Muscle of arm (tissue), 14 donors: ENCODE measurements at places on chromosomes 12 and 14.

DNA sequence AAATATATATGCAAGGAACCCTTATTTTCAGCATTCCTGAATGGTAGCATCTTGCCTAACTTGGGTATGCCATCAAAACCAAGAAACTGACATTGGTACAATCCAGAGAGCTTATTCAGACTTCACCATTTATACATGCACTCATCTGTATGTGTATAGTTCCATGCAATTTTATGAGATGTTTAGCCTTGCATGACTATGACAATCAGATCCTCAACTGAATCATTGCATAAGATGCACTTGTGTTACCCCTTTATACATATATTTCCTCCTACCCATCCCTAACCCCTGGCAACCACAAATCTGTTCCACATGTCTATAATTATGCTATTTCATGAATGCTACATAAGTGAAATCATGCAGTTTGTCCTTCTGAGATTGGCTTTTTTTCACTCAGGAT, 37.0 kb upstream of the PPFIBP1 start:
- DNase-seq: no peak

DNA sequence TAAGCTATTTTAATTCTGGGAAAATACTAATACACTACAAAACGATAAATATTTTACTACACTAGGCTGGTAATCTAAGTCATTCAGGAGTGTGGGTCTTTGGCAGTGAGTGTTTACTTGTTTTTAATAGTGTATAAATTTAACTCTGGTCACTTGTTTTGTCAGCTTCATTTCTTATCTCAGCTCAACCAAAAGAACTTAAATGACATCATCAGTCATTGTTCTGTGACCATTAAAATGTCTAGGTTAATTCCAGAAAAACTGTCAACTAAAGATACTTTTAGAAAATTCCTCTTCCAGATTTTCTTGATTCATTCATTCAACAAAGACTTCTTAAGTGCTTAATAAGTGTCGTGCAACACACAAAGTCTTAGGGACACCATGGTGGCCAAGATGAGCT, 102.8 kb downstream of the FOXN3 start:
- DNase-seq: no peak

DNA sequence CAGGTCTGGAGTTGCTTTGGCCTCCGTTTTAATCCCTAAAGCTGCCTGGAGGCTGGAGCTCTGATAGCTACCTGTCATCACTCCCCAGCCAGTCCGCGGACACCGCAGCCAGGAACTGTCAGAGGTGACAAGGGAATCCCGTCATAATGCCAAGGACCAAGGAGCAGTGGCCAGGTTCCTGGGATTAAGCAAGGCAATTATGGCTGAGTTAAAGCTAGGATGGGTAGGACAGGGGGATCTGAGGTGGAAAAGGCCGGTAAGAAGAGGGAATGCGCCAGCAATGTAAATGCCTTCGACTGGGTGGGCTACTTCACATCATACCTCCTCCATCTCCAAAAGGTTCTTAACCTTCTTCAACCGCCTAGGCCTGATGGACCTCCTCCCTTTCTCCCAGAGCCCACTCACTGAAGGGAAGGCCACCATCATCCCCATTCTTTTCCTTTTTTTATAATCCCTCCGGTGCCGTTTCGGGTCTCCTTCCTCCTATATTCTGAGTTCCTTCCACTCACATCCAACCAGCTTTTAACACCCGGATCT, 1.9 kb downstream of the PPP1R3E start:
- peak; percentile 31 for DNase-seq

- DNase-seq: no peak
Observed at GRCh38 chr14:73834261-73834625, 17.4 kb upstream of the PTGR2 start.

- DNase-seq: no peak
Observed at GRCh38 chr14:45906257-45906656, 653.3 kb upstream of the MIS18BP1 start.

DNA sequence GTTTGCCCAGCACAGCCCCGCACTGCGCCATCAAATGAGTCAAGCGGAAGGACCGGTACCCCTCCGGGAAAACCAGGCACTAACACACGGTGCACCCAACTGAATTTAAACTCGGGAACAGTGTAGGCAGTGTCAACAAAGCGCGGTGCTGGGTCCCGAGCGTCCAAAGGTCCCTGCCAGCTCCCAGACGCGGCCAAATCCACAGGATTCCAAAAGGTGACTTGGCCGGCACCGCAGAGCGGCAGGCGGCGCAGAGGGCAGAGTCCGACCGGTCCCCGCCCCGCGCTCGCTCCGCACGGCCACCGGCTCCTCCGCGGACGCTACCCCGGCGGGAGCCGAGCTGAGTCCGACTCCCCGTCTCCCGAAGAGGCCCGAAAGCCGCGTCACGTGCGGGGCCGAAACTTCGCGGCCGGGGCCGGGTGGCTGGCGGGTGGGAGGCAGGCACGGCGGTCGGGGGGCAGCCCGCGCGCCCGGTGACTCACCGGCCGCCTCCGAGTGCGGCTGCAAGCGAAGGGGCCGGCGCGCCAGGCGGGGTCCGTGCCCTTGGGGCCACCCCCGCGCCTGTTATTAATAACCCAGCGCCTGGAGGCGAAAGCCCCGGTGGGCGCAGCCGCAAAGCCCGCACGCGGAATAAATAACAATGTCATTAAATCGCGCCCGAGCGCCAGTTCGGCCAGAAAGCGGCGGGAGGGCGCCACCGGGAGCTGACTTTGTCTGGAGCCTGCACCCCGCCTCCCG, 863 bp downstream of the DENND5B start:
- DNase-seq: peak; percentile 48

DNA sequence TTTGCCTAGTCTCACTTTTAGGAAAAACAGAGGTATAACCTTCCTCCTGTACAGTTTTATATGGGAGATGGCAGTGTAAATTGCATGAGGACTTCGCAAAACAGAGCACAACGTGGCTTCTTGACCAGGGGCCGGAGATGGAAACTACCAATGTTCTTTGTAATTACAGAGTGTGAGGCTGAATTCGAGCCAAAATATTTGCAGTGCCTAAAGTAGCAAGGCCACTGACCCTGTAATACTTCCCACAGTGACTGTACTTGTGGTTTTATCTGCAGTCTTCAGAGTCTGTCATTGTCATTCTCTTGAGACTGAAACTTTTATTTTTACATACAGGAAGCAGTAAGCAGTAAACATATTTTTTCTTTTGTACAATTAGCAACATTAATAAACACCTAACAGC, 98.9 kb downstream of the RERG start:
- DNase-seq: no peak

GRCh38 chr12:13367973-13368372, 171.4 kb downstream of the EMP1 start:
- no peak for DNase-seq

DNA sequence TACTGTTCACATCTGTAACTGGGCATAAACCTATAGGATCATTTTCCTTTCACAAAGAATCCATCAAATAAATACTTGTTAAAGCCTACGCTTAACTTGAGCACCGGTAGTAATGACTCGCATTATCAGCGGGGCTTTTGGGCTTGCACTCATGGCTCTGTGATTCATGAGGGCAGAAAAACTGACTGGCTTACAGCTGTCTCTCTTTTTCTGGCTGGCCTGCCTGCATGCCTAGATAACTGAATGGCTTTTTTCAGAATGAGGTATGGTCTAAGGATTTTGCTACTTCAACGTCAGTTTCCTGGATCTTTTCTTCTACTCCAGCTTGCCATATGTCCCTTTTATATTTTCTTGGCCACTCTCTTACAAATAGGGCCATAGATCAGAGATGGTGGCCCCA, 531.1 kb downstream of the NRXN3 start:
- DNase-seq: no peak

DNA sequence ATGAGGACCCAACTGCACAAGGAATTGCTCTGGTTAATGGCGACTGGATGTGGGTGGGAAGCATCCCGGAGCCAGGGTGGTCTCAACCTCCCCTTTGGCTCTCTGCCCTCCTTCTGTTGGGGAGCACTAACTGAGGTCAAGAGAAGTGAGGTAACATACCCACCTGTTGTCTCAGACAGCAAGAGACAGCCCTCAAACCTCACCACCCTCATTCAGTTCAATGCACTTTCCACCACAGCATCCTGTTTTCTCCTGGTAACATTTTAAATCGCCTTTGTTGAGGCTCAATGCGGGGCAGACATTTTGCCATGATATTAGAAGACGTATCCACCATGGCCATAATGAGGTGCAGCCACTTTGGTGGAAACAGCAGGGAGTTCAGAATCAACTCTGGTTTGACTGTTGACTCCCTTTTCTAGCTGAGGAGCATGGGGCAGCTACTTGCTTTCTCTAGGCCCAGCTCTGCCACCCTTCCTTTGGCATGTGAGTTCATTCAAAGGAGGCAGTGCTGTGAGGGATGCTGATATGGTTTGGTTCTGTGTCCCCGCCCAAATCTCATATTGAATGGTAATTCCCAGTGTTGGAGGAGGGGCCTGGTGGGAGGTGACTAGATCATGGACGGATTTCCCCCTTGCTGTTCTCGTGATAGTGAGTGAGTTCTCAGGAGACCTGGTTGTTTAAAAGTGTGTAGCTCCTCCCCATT, 338.6 kb downstream of the PCNX1 start:
- DNase-seq: no peak

DNA sequence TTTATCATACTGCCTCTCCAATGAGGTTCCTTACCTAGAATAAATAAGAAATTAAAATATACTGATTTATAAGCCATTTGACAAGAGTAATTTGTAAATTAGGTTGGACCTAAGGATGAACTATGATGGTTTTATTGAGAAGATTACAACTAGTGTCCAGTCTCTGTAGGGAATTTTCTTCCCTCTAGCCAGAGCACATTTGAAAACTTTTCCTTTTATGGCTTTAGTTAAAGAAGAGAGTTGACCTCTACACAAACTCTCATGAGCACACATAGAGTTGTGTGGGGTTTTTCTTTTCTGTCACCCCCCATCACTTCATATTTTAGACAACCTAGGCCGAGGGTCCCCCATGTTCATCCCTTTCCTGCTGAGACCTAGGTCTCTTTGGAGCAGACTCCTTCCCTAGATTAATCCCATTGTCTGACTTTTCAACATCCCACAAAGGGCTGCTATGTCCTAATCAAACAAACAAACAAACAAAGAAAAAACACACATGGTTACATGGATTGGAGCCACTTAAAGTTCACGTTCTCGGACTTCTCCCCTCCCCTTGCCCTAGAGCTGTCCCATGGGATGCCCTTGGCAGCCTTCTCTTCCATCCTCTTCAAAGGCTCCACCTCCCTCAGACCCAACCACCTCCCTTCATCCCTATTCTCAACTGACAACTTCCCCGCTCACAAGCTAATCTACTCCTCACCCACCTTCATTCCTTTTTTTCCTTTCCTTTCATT, 40.7 kb downstream of the GPR135 start:
- DNase-seq: peak; percentile 66

- DNase-seq: no peak
Observed at GRCh38 chr12:92197815-92198214, 52.2 kb upstream of the BTG1 start.

DNA sequence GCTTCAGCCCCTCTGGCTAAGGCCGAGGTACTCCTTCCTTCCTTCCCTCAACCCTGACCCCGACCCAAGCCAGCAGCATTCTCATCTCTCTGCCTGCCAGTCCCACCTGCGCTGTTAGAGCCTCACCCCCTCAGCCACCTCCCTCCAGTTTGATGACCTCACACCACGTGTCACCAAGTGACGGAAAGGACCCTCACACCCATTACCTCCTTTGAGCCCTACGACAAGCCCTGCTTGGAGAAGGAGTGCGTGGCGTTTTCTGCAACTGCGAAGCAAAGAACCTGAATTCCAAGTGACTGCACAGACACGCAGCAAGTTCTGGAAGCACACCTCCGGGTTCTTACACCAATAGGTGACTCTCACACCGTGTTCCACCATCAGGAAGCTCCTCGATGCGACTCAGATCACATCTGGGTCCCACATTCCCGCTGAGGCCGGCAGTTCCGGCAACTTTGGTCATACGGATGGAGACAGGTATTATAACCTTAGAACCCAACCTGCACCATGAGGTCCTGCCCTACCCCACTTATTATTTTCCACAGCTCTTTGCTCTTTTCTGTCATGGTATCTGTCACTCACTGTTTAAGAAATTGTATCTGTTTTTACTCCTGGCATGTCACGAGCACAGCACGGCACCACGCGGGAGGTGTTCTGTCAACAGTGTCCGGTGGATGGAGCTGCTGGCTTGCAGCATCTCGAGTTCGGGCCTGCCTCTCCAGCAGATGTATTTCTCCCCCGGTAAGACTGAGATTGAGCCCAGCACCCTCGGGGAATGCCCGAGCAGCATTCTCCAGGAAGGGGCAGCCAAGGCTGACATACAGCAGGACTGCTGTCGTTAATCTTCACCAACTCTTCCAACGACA, 5.0 kb upstream of the SLC6A12 start:
- DNase-seq: no peak

- DNase-seq: no peak
Observed at GRCh38 chr14:99509871-99510555, 28.8 kb downstream of the CCNK start.

- DNase-seq: no peak
Observed at GRCh38 chr12:38903596-38903995, 1.8 kb downstream of the CPNE8 start.

DNA sequence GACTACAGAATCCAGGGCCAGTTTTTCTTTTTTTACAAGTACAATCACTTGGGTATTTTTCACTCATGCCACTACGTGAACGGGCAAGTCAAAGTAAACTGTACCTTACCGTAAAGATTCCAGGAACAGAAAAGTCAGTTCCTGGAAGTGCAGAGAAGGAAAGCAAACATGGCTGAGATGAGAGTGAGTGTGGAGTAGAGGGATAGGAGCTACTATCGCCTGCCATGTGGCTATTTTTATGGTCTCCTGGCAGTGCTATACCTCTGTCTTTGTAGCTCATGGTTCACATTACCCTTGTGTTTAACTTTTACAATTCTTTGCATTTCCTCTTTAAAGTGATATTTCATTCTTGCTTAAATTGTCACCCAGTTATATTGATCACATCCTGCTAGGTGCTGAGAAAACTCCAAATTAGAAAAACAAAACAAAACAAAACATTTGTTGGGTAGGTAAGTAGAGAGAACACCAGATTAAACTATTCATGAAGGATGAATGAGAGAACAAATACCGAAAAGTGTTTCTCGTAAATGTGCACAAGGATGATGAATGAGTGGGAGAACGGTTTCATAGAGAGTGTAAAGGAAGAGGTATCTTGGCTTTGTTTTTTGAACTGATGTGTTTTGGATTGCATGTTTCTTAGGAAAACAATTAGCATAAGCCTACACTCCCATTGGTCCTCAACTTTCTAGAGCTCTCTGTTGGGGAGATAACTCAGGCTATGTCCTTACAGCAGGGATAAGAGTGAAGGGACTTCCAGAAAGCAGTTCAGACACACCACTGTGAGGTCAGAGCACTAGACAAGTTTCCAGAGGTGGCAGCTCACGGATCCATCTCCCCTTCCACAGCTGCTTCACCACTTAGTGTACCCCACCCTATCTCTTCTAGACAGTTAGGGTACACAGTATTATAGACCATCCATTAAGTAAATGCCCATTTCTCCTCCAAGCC, 163.7 kb downstream of the IPO8 start:
- DNase-seq: no peak

- no peak for DNase-seq
Observed at GRCh38 chr14:103206023-103206481, 82.8 kb downstream of the TNFAIP2 start.

DNA sequence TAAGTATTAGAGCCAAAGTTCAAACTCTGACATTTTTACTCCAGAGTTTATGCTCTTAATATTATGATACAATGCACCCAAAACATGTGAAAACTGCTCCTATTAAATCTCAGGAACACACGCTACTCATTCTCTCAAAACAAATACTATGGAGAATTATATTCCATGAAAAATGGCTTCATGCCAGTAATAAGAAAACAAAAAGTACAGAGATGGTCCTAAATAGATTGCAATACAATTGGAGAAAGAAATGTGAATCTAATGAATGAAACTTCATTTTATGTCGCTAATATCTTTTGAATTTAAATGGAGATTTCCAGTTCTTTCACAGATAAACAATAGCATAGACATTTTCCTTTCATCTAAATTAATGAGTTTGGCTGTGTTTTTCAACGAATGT, 384.3 kb downstream of the ADAMTS20 start:
- DNase-seq: no peak
